CD4-positive, alpha-beta T cell treated with Interleukin-1 beta for 1 hour (primary cell): ENCODE measurements at places on chromosomes 6 and 20.

DNA sequence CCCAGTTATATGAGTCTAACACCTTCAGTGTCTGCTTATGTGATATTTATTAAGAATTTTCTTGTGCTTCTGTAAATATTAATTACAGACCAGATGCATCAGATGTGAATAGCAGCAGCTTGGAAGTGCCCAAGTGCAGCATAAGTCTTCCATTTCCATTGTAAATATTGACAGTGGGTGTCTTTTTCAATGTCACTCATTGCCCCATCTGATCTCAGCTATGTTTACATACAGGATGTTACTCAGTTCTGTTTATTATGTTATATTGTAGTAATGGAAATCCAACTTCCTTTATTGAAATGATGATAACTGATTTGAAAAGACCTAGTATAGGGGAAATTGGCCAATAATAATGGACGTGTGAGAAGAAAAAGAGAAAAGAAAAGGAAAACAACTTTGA, 296.7 kb downstream of the SAMD5 start:
- DNase-seq: no peak

GRCh38 chr6:14705841-14706377, 540.0 kb upstream of the JARID2 start:
- DNase-seq: no peak

DNA sequence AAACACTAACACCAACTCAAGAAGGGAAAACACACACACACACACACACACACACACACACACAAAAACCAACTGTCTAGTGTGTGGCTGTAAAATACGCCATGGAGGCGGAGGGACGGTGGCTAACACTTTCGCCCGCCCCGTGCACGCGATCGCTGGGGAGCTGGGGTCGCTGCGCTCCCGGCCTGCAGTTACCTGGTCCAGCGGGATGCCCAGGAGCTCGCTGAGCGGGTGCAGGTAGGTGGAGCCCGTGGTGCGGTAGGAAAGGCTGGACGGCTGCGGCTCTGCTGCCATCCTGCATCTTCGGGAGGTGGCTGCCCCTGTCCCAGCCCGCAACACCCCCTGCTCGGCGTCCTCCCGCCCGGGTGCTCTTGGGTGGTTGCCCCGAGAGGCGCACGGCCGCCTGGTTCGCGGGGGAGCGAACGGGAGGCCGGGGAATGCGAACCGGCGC, 303 bp downstream of the MBOAT1 start:
- DNase-seq: peak; percentile 52

DNA sequence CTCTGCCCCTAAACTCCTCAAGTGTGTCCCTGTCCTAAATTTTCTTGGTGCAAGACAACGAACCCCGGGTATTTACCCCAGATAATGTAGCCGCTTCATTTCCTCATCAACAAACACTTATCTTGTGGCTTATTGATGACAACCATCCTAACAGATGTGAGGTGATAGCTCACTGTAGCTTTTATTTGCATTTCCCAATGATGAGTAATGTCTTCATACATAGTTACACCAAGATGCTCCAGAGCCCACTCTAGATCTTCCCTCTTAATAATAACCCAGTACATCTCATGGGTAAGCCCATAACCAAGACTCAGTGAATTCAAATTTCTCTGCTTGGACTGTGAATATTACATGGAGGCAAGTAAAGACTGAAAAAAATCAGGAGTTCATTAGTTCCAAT, 48.2 kb upstream of the BEND6 start:
- no peak for DNase-seq

GRCh38 chr6:89302195-89302770, 12.8 kb downstream of the GABRR2 start:
- DNase-seq: no peak

GRCh38 chr6:7546020-7546369, 4.5 kb downstream of the DSP start:
- DNase-seq: no peak

DNA sequence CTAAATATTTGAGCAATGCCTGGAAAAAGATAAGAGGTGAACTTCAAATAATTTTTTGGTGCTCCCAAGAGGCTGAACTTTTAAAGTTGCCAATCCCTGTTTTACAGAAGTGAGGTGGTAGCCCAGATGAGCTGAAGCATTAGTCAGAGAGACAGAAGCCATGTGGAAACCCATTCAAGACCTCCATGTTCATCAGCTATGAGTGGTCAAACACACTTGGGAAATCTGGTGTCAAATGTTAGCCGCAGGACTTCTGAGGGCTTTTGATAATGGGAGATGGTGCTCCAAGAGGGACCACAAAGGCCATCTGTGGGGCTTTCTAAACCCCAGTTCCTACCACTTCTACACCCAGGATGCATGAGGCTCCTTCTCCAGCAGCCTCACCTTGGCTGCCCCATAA, 77.5 kb upstream of the MRPS10 start:
- no peak for DNase-seq

DNA sequence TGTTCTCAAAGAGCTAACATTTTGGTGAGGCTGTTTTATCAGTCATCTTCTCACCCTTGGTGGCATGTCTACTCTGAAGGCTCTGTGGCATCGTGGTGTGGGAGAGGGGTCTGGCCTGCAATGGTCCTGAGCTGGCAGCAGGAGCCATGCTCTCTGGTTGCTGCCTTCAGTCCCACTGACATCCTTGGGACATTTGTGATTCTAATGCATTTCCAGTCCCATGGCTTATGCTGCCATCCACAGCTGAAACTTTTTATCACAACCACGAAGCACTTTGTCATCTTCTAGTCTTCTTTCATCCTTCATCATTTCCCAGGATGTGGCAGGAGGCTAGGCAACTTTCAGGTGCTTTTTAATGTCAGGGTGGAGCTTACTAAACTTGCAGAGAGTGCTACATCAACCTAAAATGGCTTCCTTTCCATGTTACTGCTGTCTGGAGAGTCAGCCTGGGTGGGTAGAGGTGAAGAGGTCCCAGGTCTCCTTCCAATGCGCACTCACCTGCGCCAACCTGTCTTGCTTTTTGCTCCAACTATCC, 77.1 kb downstream of the GPR63 start:
- DNase-seq: no peak

- no peak for DNase-seq
Measured at GRCh38 chr6:168440520-168441433, at the start of gene SMOC2. TSS of gene SMOC2 (plus strand) at chr6:168441184. CDS start at chr6:168441371, 187 bp downstream.

GRCh38 chr6:126010040-126010439, 23.7 kb downstream of the TRMT11 start:
- no peak for DNase-seq

GRCh38 chr6:117512056-117512828, 29.8 kb downstream of the DCBLD1 start:
- no peak for DNase-seq

- no peak for DNase-seq
Measured at GRCh38 chr6:53282741-53283140, 66.0 kb downstream of the ELOVL5 start.

GRCh38 chr20:50311308-50312001, 120.8 kb downstream of the CEBPB start:
- DNase-seq: no peak

DNA sequence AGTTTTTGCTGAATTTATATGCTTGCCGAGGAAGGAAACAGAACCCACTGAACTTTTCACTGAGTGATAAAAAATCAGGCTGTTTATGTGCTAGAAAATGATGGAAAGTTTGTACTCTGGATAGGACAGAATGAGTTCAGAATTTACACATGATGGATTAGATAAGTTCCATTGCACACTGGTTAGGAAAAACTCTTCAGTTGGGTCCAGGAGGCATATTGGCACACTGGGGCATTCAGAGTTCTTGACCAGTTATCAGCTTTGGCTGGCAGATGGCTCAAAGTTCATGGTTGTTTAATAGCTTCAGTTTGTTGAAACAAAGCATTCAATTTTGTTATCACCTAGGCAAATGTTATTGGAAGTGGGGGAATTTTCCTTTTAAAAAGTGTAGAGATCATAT, 613.3 kb upstream of the SYNCRIP start:
- no peak for DNase-seq

GRCh38 chr6:52522655-52523054, 54.2 kb downstream of the TRAM2 start:
- no peak for DNase-seq

GRCh38 chr6:123659960-123660748, 23.4 kb upstream of the TRDN start:
- no peak for DNase-seq

- DNase-seq: no peak
Measured at GRCh38 chr6:1606780-1607515, 2.8 kb upstream of the FOXC1 start.

- no peak for DNase-seq
Measured at GRCh38 chr20:11546939-11547338, 370.8 kb upstream of the BTBD3 start.

DNA sequence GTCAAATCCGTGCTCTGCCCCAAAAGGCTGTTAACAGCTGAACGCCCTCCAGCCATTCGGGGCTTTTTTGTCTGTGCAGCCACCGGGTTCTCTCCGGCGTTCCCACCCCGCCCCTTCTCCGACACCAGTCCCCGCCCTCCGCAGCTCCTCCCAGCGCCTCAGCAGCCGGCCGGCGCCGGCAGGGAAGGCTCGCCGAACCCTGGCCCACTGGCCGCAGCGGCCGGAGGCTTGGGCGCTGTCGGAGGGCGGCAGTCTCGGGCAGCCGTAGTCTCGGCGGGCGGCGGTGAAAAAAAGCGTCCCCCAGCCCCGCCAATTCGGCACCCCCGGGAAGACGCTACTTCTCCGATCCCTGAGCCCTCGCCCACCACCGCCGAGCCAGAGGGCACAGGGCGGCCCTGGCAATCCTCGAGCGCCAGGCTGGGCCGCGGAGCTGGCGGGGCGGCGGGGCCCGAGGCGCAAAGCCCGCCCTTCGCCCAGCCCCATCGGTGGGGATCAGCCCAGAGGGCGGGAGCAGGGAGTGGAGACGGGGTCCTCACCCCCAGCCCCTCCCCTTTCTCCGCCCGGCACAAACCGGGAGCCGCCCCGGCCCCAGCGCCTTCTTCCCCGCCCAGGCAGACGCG, at the start of gene SESN1:
SESN1 (minus strand) TSS at position 431 of the 620 bp plus-strand sequence. CDS start 773 bp downstream, outside the sequence.
- DNase-seq: peak; percentile 87

DNA sequence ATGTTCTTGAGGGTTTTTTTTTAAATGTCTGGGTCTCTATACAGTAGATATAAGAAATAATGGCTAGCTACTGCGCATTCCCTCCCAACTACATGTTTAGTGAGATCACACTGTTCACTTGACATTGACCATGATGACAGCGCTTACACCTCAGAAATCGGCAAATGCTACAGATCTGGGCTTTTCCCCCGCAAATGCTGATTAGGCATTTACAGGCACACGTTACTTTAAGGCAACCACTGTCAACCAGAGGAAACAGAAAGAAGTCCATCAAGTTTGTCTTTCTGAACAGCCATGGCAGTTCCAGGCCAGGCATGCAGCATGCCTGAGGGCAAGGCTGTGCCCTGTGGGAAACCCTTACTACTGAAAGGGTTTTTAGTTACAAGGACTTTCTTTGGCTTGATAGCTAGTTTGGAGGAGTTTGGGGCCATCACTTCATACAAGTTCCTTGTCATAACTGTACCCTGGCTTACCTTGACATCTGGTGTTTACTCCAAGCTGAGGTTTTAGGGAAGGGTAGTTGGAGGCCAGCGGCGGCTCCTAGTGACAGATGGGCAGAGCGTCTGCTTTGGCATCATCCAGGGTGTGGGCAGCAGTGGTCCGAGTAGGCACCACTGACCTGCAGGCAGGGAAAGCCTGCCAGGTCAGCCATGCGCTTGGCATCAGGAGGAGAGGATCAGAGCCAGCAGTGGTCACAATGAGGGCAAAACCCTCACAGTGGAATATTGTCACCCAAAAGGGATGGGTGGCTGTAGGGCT, 43.0 kb downstream of the CFAP61 start:
- no peak for DNase-seq
